Osteocyte (in vitro differentiated cells): ENCODE measurements at places on chromosomes 11 and 22. TPM values are rescaled to one million over a fixed set of nuclear protein-coding genes. Genes with fewer than 3 reads are reported as not detected.

KRTAP5-7 gene
- total RNA-seq = not detected in 2 replicates

MMP8 gene
- not detected in 2 replicates for total RNA-seq

OR51B4 gene
- total RNA-seq = not detected in 2 replicates

PATE2 gene
- total RNA-seq = not detected in 2 replicates

TSSK2 gene
- not detected in 2 replicates for total RNA-seq

OR2AG2 gene
- 0.08 TPM in 1 of 2 replicates, not detected in the other for total RNA-seq

SCUBE2 gene
- 1.9 and 3.3 TPM in 2 replicates for total RNA-seq

ALX4 gene
- total RNA-seq = not detected in 2 replicates

UPK3A gene
- total RNA-seq = not detected in 2 replicates

PANX3 gene
- not detected in 2 replicates for total RNA-seq

HBE1 gene
- not detected in 2 replicates for total RNA-seq

SAA4 gene
- not detected in 2 replicates for total RNA-seq

IGLL5 gene
- not detected in 2 replicates for total RNA-seq

LARGE2 gene
- not detected in 2 replicates for total RNA-seq

ALDH3B2 gene
- not detected in 2 replicates for total RNA-seq

DBX1 gene
- not detected in 2 replicates for total RNA-seq

MYOD1 gene
- total RNA-seq = not detected in 2 replicates

GALNT18 gene
- total RNA-seq = 39.8 and 42.5 TPM in 2 replicates

NFRKB gene
- 26.0 and 28.2 TPM in 2 replicates for total RNA-seq

OR5D18 gene
- total RNA-seq = not detected in 2 replicates

NXPE2 gene
- total RNA-seq = not detected in 2 replicates

NTM gene
- 82.7 and 84.1 TPM in 2 replicates for total RNA-seq

A4GALT gene
- total RNA-seq = 29.9 and 32.8 TPM in 2 replicates

CRYBA4 gene
- total RNA-seq = not detected in 2 replicates

MAPK11 gene
- total RNA-seq = 6.4 and 6.9 TPM in 2 replicates

C11orf86 gene
- not detected in 2 replicates for total RNA-seq

ARCN1 gene
- 189 and 201 TPM in 2 replicates for total RNA-seq

SLC1A2 gene
- total RNA-seq = 0.32 and 0.44 TPM in 2 replicates

ST3GAL4 gene
- total RNA-seq = 73.1 and 74.8 TPM in 2 replicates

OR8D1 gene
- not detected in 2 replicates for total RNA-seq

C1QTNF5 gene
- total RNA-seq = 8.4 and 9.3 TPM in 2 replicates
